Smooth muscle cell of bladder (primary cell): ENCODE measurements at places on chromosomes 16 and 17. TPM values are rescaled to one million over a fixed set of nuclear protein-coding genes. Genes with fewer than 3 reads are reported as not detected.

DRC3 gene
- 0.55 and 0.71 TPM in 2 replicates for total RNA-seq

SRL gene
- total RNA-seq, result under 0.01 and 0.09 TPM in 2 replicates

OR1F1 gene
- not detected in 2 replicates for total RNA-seq

UBB gene
- total RNA-seq, result 4,404 and 4,718 TPM in 2 replicates

SP6 gene
- under 0.01 TPM in 2 replicates for total RNA-seq

SMPD3 gene
- 0.09 and 0.14 TPM in 2 replicates for total RNA-seq

PLCG2 gene
- total RNA-seq, result 0.43 and 0.65 TPM in 2 replicates

CACNG4 gene
- not detected in 2 replicates for total RNA-seq

CACNG1 gene
- total RNA-seq, result not detected in 2 replicates

NBR1 gene
- 110 and 112 TPM in 2 replicates for total RNA-seq

KRTAP1-5 gene
- 0.57 and 0.83 TPM in 2 replicates for total RNA-seq

ECI1 gene
- total RNA-seq, result 24.9 and 33.8 TPM in 2 replicates

RSAD1 gene
- total RNA-seq, result 9.8 and 16.6 TPM in 2 replicates

MGAT5B gene
- 0.18 TPM in 1 of 2 replicates, not detected in the other for total RNA-seq

KCNH4 gene
- under 0.01 TPM in 1 of 2 replicates, not detected in the other for total RNA-seq

TP53TG3B gene
- not detected in 2 replicates for total RNA-seq

MMP28 gene
- total RNA-seq, result 1.0 and 2.6 TPM in 2 replicates

ARL17A gene
- total RNA-seq, result 2.6 and 3.9 TPM in 2 replicates

SDR42E2 gene
- under 0.01 TPM in 1 of 2 replicates, not detected in the other for total RNA-seq
